ENCODE measurements at places on chromosomes 4 and X.

- no peak overlapping the region for H3K27ac ChIP-seq
- no peaks in the 10 kb centered on the region for H3K27me3 ChIP-seq
- peaks cover 2% of the 10 kb centered on the region for H3K36me3 ChIP-seq
- H3K4me3 ChIP-seq, result no peak overlapping the region
These were observed 93.7 kb upstream of the ZNF827 start for GRCh38 chr4:146032234-146032860.

GRCh38 chr4:184102927-184103326, 114.7 kb downstream of the ENPP6 start:
- no peak overlapping the region for H3K27ac ChIP-seq
- H3K4me1 ChIP-seq, result peaks cover 6% of the 10 kb centered on the region
- peaks cover 12% of the 10 kb centered on the region for H3K27me3 ChIP-seq
- no peak for DNase-seq

DNA sequence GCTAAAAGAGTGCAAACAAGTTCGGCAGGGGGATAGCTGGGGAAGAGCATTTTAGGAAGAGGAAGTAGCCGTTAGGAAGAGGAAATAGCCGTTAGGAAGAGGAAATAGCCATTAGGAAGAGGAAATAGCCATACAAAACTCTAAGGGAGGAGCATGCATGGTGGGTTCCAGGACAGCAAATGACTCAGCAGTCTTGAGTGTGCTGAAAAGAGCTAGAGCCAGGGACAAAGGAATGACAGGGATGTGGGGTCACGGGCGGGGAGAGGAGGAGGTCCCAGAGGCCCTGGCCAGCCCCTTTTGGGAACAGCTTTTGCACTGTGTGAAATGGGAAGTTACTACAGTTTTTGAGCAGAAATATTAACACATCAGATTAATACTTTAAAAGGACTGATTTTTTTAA, 882.6 kb downstream of the TRIML1 start:
- H3K36me3 ChIP-seq, result no peaks in the 10 kb centered on the region

DNA sequence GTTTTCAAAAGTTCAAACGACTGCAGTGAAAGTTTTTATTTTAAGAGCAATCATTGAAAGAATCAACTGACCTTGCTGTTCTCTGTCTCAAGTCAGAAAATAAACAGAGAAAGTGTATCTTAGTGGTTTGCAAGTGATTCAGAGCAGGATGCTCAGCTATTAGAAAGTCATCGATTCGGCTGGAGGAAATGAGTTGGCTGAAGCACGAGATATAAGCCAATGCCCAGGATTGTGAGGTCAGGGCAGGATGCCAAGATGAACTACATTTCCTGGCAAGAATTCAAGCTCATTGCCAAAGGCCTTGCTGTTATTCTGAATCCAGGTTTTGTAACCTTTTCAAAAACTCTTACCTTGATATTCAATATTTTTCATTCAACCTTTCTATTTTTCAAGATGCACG, 541.4 kb upstream of the BOD1L1 start:
- H3K27me3 ChIP-seq, result peaks cover 1% of the 10 kb centered on the region
- no peak overlapping the region for H3K27ac ChIP-seq
- H3K4me1 ChIP-seq, result peaks cover 20% of the 10 kb centered on the region

- H3K36me3 ChIP-seq, result no peaks in the 10 kb centered on the region
- H3K4me1 ChIP-seq, result no peaks in the 10 kb centered on the region
- H3K27ac ChIP-seq, result no peak overlapping the region
- H3K4me3 ChIP-seq, result no peak overlapping the region
- DNase-seq, result no peak
These were observed 45.1 kb downstream of the RHOH start for GRCh38 chr4:40241941-40242340.

- peak; percentile 59 for DNase-seq
- no peaks in the 10 kb centered on the region for H3K27me3 ChIP-seq
- H3K36me3 ChIP-seq, result peaks cover 19% of the 10 kb centered on the region
- no peak overlapping the region for H3K27ac ChIP-seq
- H3K4me1 ChIP-seq, result peaks cover 6% of the 10 kb centered on the region
These were observed 67.1 kb downstream of the GPR143 start for GRCh38 chrX:9698576-9698975.

GRCh38 chr4:141807103-141807891, 170.9 kb downstream of the IL15 start:
- peaks cover 57% of the 10 kb centered on the region for H3K4me1 ChIP-seq
- H3K36me3 ChIP-seq, result no peaks in the 10 kb centered on the region
- H3K27me3 ChIP-seq, result no peaks in the 10 kb centered on the region

- no peaks in the 10 kb centered on the region for H3K36me3 ChIP-seq
- H3K27me3 ChIP-seq, result peaks cover 65% of the 10 kb centered on the region
- H3K27ac ChIP-seq, result no peak overlapping the region
These were observed 113.9 kb downstream of the CPZ start for GRCh38 chr4:8706216-8707044.

GRCh38 chr4:111839141-111839540, 306.1 kb upstream of the FAM241A start:
- H3K27ac ChIP-seq, result no peak overlapping the region
- H3K4me3 ChIP-seq, result no peak overlapping the region
- DNase-seq, result no peak
- H3K4me1 ChIP-seq, result no peaks in the 10 kb centered on the region
- no peaks in the 10 kb centered on the region for H3K36me3 ChIP-seq

DNA sequence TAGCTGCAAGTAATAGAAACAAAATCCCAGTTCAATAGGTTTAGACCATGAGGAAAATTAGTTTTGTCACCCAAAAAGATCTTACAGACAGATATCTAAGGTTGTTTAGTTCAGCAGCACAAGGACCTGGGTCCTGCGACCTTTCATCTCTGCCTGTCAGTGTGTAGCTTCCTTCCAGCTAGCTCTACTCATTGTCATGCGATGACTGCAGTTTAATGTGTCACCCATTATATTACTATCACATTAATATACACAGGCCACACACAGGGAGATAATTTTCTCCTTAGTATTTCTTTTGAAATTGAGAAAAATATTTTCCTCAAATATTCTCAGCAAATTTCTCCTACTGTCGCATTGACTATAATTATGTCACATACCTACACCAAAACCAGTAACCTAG, 232.1 kb upstream of the ARSJ start:
- H3K4me3 ChIP-seq, result no peak overlapping the region
- H3K27ac ChIP-seq, result no peak overlapping the region
- H3K27me3 ChIP-seq, result no peaks in the 10 kb centered on the region
- H3K4me1 ChIP-seq, result peaks cover 17% of the 10 kb centered on the region

DNA sequence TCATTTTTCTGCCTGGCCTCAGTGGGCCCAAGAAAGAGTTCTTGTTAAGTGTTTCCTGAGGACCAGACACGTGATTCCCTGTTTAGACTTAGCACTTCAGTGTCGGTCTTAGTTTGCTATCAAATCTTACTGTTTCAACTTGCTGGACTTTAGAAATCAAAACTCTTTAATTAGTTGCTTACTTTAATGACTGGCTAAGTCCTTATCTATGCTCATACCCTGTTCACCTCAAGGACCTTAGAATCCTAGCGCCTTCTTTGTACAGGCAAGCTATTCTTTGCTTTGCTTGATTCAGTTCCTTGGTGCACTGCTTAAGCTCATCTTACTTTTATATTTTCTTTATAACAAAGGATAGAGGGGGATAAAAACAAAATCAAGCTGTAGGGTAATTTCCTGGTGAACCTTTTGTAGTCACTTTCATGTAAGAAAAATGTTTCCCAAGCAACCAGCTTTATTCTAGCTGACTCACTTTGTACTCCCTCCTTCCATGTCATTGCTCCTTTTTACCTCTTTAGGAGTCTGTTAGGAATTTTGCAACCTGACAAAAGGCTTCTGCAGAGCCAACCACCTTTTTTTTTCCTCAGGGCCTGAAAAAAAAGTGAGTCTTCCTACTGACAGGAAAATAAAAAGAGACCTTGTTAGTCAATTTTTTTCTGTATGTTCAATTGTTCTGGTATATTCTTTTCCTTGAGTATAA, 14.7 kb downstream of the WDR44 start:
- H3K27me3 ChIP-seq, result no peaks in the 10 kb centered on the region
- H3K4me1 ChIP-seq, result peaks cover 31% of the 10 kb centered on the region
- H3K36me3 ChIP-seq, result no peaks in the 10 kb centered on the region
- no peak overlapping the region for H3K4me3 ChIP-seq
- DNase-seq, result no peak

DNA sequence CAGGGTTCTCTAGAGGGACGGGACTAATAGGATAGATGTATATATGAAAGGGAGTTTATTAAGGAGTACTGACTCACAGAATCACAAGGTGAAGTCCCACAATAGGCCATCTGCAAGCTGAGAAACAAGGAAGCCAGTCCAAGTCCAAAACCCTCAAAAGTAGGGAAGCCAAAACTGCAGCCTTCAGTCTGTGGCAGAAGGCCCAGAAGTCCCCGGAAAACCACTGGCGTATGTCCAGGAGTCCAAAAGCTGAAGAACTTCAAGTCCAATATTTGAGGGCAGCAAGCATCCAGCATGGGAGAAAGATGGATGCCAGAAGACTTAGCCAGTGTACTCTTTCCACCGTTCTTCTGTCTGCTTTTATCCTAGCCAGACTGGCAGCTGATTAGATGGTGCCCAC, 227.2 kb downstream of the KCTD8 start:
- H3K36me3 ChIP-seq, result no peaks in the 10 kb centered on the region
- H3K4me3 ChIP-seq, result no peak overlapping the region
- no peak overlapping the region for H3K27ac ChIP-seq
- no peak for DNase-seq

GRCh38 chr4:4677556-4678522, 136.0 kb upstream of the STX18 start:
- H3K27me3 ChIP-seq, result peaks cover 9% of the 10 kb centered on the region
- no peak overlapping the region for H3K4me3 ChIP-seq
- peaks cover 6% of the 10 kb centered on the region for H3K4me1 ChIP-seq
- no peak overlapping the region for H3K27ac ChIP-seq
- no peak for DNase-seq

GRCh38 chrX:316351-317325, 2.0 kb downstream of the GTPBP6 start:
- peak; percentile 87 for DNase-seq
- H3K27me3 ChIP-seq, result no peaks in the 10 kb centered on the region
- H3K4me3 ChIP-seq, result peak overlapping the region; percentile 44
- H3K27ac ChIP-seq, result no peak overlapping the region
- peaks cover 11% of the 10 kb centered on the region for H3K36me3 ChIP-seq
- H3K4me1 ChIP-seq, result peaks cover 12% of the 10 kb centered on the region

DNA sequence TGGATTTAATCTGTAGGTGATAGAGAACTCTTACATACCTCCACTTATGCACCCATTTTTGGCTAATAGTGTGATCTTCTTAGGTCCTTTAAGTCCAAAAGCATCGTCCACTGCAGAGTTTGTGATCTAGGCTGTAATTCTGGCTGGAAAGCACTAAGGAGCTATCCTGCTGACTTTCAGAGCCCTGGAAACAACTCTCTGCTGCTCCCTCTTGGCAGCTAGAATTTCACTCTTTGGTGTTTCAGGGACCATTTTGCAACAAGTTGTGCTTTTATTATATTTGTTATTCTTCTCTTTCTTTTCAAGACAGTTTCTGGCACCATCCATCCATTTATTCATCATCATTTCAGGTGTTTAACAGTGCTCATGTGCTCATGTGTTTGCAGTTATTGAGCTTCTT, 130.0 kb downstream of the RBM46 start:
- H3K27me3 ChIP-seq, result peaks cover 2% of the 10 kb centered on the region
- H3K4me3 ChIP-seq, result no peak overlapping the region
- H3K27ac ChIP-seq, result no peak overlapping the region
- no peak for DNase-seq
- H3K36me3 ChIP-seq, result no peaks in the 10 kb centered on the region
- no peaks in the 10 kb centered on the region for H3K4me1 ChIP-seq

DNA sequence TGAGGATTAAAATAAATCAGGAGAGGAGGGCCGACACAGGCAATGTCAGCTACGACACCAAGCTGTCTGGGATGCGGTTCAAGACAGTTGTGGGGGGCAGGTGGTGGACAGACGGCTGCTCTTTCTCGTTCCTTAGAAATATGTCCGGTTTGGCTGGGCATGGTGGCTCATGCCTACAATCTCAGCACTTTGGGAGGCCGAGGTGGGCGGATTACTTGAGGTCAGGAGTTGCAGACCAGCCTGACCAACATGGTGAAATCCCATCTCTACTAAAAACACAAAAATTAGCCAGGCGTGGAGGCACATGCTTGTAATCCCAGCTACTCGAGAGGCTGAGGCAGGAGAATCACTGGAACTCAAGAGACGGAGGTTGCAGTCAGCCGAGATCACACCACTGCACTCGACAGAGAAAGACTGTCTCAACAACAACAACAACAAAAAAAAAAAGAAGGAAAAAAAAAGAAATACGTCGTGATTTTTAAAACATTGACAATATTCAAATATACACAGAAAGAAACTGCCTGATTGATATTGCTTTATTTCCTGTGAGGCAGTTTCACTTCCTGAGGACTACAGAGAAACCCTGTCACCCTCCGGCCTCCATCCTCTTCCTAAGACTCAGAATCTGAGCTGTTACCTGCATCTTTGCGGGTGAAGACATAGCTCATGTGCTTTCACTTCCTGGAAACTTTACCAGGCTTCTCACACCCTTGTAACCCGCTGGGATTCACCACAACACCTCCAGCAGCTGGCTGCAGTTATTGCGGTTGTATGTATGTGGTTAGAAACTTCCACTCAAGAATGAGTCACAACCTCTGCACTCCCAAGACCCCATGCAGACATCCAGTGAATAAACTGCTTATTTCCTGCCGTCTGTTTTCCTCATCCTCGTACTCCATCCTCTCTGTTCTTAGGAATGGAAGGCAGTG, 63.8 kb upstream of the STS start:
- peak overlapping the region; percentile 50 for H3K4me3 ChIP-seq
- peaks cover 2% of the 10 kb centered on the region for H3K27me3 ChIP-seq
- H3K27ac ChIP-seq, result peak overlapping the region; percentile 41
- peaks cover 26% of the 10 kb centered on the region for H3K4me1 ChIP-seq

DNA sequence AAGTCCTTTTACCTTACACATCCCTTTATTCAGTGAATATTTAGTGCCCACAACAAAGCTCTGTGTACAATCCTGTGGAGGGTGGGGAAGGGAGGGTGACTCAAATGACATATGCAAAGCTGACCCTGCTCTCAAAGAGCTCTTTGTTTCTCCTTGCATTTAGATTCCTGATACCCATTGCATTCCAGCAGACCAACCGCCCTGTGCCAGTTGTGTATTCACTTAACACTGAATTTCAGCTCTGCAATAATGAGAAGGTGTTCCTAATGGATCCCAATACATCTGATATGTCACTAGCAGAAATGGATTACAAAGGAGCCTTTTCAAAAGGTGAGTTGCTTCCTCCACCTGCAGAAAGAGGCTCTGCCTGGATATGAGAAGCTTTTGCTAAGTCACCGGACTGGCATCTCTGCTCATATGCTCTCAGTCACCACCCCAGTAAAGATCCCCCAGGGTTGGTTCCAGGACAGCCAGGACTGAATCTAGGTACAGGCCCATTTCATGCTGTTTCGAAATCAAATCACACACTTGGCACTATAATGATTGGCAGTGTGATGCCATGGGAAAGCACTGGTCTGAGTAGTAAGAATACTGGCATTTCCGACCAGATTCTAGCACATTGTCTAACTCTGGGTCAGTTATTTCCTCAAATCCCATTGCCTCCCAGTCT, 17.1 kb upstream of the ANXA3 start:
- no peak overlapping the region for H3K4me3 ChIP-seq
- H3K27me3 ChIP-seq, result no peaks in the 10 kb centered on the region
- no peak for DNase-seq
- no peaks in the 10 kb centered on the region for H3K4me1 ChIP-seq
- no peak overlapping the region for H3K27ac ChIP-seq

Data from chondrocyte (in vitro differentiated cells).